ENCODE measurements at places on chromosomes 2 and 18. TPM values are rescaled to one million over a fixed set of nuclear protein-coding genes. Genes with fewer than 3 reads are reported as not detected.

The DNAJC5G gene
- total RNA-seq: 18.1 TPM

The IMP4 gene
- 327 TPM for total RNA-seq

The KCNF1 gene
- total RNA-seq: not detected

The RGPD5 gene
- total RNA-seq: 4.6 TPM

The PSMA8 gene
- total RNA-seq: 0.37 TPM

The PLCL1 gene
- not detected for total RNA-seq

The LDLRAD4 gene
- 31.6 TPM for total RNA-seq
